Ureter (tissue), 1 donor: ENCODE measurements at places on chromosomes 5 and 9. TPM values are rescaled to one million over a fixed set of nuclear protein-coding genes. Genes with fewer than 3 reads are reported as not detected.

The IL9 gene
- total RNA-seq, result not detected

The RELL2 gene
- 4.4 TPM for total RNA-seq

The PCDHB9 gene
- 1.9 TPM for total RNA-seq

The PCDHGB6 gene
- 8.2 TPM for total RNA-seq

The LRRC26 gene
- not detected for total RNA-seq

The ARHGEF37 gene
- total RNA-seq, result 11.9 TPM

The AJM1 gene
- total RNA-seq, result 4.8 TPM

The EXD3 gene
- total RNA-seq, result 43.0 TPM
